Activated CD4-positive, CD25-positive, alpha-beta regulatory T cell (primary cell): ENCODE measurements at places on chromosomes 1 and 21.

DNA sequence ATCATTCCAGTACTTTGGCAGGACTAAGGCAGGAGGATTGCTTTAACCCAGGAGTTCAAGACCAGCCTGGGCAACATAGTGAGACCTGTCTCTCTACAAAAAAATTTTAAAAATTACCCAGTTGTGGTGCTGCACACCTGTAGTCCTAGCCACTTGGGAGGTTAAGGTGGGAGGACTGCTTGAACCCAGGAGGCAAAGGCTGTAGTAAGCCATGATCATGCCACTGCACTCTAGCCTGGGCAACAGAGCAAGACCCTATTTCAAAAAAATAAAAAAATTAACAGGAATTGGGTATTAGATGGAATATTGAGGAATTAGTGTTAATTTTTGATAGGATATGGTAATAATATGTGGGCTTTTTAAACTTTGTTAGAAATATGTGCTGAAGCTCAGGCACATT lies 16.8 kb downstream of the TAF13 start:
- no peak for DNase-seq

DNA sequence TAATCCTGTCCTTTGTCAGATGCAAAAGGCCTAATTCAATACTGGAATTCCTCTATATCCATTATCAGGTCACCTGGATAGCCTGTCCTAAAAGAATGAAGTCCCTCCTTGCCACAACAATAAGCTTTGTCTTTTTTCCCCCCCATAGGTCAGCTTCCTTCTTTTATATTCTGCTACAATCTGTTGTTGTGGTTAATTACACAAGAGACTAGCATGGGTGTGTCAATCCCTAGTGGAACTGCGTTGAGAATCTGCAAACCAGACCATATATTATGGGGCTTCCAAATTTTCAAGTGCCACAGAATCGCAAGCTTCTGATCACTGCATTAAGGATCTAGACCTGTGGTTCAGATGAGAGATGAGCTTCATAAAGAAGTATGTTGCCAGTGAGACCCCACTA lies 349.6 kb downstream of the SMYD3 start:
- DNase-seq, result no peak

GRCh38 chr1:88016947-88017346 lies 667.1 kb upstream of the PKN2 start:
- DNase-seq, result no peak

DNA sequence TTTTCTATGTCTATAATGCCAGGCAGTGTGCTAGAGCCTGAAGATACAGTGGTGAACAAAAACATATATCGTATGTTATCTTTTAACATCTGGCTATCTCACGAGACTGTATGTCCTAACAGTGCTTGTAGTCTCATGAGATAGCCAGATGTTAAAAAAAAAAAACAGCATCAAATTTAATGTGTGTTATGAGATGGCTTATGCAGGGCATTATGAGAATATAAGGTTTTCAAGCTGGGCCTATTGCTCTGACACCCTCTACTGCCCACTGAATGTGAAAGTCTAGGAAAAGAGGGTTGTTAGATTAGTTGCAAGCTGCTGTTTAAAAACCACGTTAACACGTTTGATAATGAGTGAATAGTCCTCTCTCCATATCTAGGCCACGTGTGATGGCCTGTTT lies 109.8 kb downstream of the CACHD1 start:
- no peak for DNase-seq
